Transverse colon (tissue), 4 donors: ENCODE measurements at places on chromosomes 6 and 20. TPM values are rescaled to one million over a fixed set of nuclear protein-coding genes. Genes with fewer than 3 reads are reported as not detected.
A peak's percentile ranks its signal among the peaks of the same experiment; 100 is the strongest.

DNA sequence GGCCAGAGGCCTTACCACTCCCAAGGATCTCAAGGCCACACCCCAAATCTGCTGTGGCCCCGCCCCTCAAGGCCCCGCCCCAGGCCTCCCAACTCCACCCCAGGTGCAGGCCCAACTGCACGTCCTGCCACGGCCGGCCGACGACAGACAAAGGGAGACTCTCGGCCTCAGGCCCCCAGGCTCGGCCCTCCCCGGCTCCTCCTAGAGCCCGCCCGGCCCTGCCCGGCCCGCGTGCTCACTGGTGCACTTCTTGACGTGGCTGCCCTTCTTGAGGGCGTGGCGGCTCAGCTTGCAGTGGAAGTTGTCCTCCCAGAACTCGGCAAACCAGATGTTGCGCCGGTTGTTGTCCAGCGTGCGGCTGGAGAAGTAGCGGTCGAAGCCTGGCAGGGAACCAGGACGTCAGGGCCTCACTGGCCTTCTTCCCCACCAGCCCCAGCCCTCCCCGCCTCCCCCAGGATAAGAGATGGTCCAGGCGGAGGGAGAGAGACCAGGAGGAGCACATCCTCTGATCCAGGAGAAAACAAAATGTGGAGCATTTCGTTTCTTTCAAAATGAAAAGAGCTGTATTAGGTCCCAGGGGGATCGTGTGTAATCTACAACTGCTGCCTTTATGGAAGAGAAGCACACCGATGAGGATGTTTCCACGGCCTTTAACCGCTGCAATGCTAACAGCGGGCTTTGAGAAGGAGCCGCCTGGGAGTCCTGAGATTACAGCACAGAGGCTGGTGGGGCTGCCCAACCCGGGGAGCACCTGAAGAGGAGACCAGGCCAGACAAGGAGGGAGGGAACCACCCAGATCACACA lies 89.4 kb downstream of the GRM4 start:
- peak; percentile 77 for DNase-seq

DNA sequence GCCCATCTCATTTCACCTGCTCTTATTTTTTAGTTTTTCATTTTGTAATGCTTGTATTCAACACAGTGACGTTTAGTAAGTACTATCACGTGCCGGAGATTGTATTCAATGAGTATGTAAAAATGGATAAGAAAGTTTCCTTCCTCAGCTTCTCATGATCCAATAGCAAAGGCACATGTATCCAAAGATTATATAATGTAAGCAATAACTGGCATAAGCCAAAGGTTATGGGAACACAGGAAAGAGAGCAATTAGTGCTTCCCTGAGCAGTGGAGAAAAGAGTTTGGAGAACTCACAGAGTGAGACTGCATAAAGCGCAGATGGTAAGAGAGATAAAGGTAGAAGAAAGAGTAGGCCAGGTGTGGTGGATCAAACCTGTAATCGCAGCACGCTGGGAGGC lies 21.8 kb upstream of the LTV1 start:
- DNase-seq, result no peak

DNA sequence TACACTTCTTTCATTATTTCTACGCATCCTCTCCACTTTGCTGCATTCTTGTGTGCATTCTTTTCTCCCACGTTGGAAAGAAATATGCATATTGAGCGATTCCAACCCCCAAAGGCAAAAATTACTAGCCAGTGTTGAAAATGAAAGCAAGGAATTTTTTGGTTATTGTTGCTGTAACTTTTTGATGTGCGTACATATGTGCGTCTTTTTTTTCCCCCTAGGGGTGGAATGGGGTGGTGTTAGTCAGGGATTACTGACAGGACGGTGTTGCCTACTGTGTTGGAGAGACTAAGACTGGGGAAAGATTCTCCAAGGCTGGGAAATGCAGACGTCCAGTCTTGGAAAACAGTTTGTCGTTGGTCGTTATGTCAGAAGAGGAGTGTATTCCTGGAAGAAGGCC lies 44.2 kb upstream of the ESR1 start:
- DNase-seq, result no peak

BNIP5 gene
- total RNA-seq, result 16.0 TPM

OR12D3 gene
- total RNA-seq, result not detected

DNA sequence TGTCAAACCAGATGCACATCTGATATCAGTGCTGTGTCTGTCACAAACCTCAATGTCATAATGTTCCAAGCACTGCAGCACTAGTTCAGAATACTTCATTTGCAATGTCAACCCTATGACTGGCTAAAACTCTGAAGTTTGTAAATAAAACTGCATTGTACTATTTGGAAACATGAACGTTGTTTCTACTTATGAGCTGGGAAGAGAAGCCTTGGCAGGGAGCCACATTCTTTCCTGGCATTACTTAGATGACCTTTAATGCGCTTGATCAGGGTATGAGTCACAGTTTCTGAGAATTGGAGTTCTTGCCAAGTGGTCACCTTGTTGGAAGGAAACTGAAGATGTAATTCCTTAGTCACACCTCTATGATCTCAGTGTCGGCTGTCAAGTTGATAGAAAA lies 664.8 kb upstream of the MMS22L start:
- DNase-seq, result no peak

DOK5 gene
- 48.6 TPM for total RNA-seq

DNA sequence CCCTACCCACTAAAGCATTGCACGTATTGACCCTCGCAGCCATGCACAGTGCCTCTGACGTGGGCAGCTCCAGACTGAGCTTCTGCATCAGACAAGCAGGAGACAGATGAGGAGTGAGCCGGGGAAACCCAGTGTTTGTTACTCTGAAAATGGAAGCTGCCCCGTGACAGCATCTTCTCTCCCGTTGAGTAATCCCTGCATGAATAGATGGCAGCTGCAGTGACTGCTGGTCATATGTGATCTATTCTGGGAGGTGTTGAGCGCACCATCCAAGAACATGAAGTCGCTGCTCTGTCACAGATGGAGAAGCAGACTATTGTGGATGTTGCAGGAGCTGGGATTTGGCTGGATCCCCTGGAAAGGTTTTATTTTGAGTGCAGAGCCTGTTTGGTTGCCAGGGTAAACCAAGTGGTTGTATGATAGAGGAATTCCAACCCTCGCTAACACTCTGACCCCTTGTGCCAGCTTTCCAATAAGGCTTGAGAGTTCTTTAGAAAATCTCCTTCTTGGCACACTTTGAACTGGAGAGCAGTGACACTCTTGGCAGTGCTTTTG lies 242.2 kb downstream of the NRN1 start:
- DNase-seq, result no peak

NR2E1 gene
- total RNA-seq, result not detected

- DNase-seq, result no peak
These were observed 104.4 kb upstream of the ESR1 start for GRCh38 chr6:151702851-151703658.

- DNase-seq, result peak; percentile 14
These were observed 173.6 kb downstream of the ANKRD60 start for GRCh38 chr20:58054780-58055373.

KCNQ5 gene
- total RNA-seq, result 1.2 TPM
